ENCODE measurements at places on chromosomes 16 and 17.

DNA sequence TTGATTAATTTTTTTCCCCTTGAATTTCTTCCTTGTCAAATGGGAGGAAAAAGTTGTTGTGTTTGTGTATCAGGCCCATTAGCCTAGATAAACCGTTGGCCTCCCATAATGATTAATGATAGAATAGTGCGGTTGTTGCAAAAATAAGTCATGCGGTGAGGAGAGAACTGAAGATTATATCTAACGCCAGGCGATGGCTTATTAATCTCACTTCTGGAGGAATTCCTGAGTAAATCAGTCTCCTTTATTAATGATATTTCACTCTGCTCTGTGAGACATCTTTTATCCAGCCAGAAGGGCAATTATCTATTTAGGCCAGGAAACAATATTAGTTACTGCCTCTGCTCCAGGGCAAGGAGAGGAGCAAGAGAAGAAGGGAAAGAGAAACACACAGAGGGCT, 107.3 kb downstream of the IRX5 start:
- no peak for DNase-seq

- no peak for DNase-seq
Observed at GRCh38 chr16:25030420-25031131, 15.4 kb upstream of the ARHGAP17 start.

GRCh38 chr17:57553526-57553925, 191.6 kb downstream of the CCDC182 start:
- DNase-seq = no peak

DNA sequence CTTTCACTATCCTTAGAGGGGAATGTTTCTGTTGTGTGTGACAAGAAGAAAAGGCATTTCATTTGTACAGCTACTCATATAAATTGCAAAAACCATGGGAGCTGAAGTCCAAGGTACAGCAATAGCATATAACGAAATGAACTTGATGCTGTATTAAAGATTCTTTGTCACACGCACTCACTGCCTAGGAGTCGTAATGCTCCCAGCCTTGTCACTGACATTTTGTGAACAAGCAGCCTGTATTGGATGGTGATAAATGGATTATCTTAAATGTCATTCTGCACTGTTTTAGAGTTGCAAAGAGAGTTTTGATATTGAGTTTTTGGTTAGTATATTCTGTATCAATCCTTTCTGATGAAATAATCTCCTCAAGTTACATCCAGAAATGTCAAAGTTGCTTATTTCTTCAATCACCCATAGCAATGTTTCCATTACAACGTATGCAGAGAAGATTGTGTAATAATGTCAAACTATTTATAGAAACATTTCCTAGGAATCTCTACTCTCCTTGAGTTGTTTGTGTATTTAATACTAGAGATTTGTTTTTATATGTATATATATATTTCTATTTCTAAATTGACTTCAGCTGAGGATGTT, 270.6 kb downstream of the FTO start:
- no peak for DNase-seq

- no peak for DNase-seq
Observed at GRCh38 chr16:83847371-83848225, 39.8 kb downstream of the HSBP1 start.
